Thoracic aorta (tissue), 2 donors: ENCODE measurements at places on chromosomes 4 and X.

GRCh38 chr4:138919094-138919936, 96.3 kb upstream of the NOCT start:
- no peak for DNase-seq
- no peaks in the 10 kb centered on the region for H3K36me3 ChIP-seq
- peaks cover 6% of the 10 kb centered on the region for H3K4me1 ChIP-seq
- no peaks in the 10 kb centered on the region for H3K27me3 ChIP-seq

- no peak for DNase-seq
- H3K4me3 ChIP-seq: no peak overlapping the region
- no peaks in the 10 kb centered on the region for H3K36me3 ChIP-seq
- H3K4me1 ChIP-seq: no peaks in the 10 kb centered on the region
- H3K27me3 ChIP-seq: no peaks in the 10 kb centered on the region
Measured at GRCh38 chrX:71214604-71215337, 8.3 kb upstream of the GJB1 start.

DNA sequence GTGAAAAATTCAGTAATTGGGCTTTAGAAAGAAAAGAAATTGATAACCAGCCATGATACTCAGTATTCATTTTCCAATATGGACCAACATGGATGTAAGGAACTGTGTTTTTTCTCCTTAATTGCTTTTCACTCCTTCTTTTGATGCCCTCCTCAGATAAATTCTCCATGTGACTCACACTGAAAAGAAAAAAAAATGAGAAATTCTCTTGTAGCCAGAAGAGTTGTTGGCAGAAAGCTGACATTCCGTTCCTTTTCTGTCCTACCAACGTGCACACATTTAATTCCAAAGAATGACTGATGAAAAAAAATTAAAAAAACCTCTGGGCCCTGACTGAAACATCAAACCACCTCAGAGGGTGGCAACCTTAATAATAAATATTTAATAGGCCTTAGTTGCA, 153.1 kb downstream of the AMELX start:
- no peak for DNase-seq
- H3K27me3 ChIP-seq: no peaks in the 10 kb centered on the region
- peak overlapping the region; percentile 61 for H3K27ac ChIP-seq
- H3K36me3 ChIP-seq: no peaks in the 10 kb centered on the region

DNA sequence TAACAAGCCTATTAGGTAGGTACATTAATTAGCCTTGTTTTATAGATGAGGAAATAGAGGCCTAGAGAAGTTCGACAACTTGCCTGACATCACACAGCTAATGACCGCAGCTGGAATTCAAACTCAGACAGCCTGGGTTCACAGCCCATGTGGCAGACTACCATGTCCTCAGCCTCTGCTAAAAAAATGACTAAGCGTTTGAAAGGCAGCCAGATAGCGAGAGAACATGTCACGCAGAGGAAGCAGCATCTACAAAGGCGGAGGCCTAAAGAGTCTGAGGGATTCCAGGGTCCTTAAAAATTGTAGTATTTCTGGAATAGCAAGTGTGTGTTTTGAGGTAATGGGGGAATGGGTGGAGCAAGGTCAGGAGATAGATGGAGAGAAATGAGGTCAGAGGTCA, 33.2 kb upstream of the BMP15 start:
- no peak overlapping the region for H3K4me3 ChIP-seq
- no peaks in the 10 kb centered on the region for H3K36me3 ChIP-seq
- no peak overlapping the region for H3K27ac ChIP-seq
- no peaks in the 10 kb centered on the region for H3K4me1 ChIP-seq
- H3K27me3 ChIP-seq: no peaks in the 10 kb centered on the region

GRCh38 chrX:11579636-11580600, 85.8 kb downstream of the ARHGAP6 start:
- no peaks in the 10 kb centered on the region for H3K27me3 ChIP-seq
- peak overlapping the region; percentile 41 for H3K4me3 ChIP-seq
- no peaks in the 10 kb centered on the region for H3K4me1 ChIP-seq
- no peak overlapping the region for H3K27ac ChIP-seq
- no peak for DNase-seq

GRCh38 chr4:150943818-150944217, 71.3 kb downstream of the LRBA start:
- DNase-seq: no peak
- no peak overlapping the region for H3K27ac ChIP-seq
- no peaks in the 10 kb centered on the region for H3K27me3 ChIP-seq
- H3K4me3 ChIP-seq: no peak overlapping the region
- H3K36me3 ChIP-seq: no peaks in the 10 kb centered on the region
- no peaks in the 10 kb centered on the region for H3K4me1 ChIP-seq

DNA sequence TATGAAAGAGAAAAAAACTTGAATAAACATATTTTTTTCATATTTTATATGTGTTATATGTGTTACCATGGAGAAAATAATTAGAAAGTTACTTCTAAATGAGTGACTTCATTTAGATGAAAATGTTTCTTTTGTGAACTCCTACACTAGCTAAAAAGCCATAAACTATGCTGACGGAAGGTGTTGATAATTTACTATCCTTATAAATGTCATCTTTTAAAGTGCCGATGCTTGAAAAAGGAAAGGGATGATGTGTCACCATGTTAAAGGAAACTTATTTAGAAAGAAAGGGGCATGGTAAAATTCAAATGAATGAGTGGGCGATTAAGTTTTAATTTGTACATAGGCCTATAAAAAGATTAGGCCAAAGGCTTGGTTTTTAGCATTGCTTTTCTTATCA, 133.8 kb downstream of the SPRY1 start:
- H3K4me3 ChIP-seq: no peak overlapping the region
- H3K27ac ChIP-seq: no peak overlapping the region
- no peaks in the 10 kb centered on the region for H3K4me1 ChIP-seq
- no peak for DNase-seq
- no peaks in the 10 kb centered on the region for H3K36me3 ChIP-seq

- no peaks in the 10 kb centered on the region for H3K36me3 ChIP-seq
- H3K4me1 ChIP-seq: no peaks in the 10 kb centered on the region
- no peak for DNase-seq
- no peaks in the 10 kb centered on the region for H3K27me3 ChIP-seq
- H3K4me3 ChIP-seq: no peak overlapping the region
- no peak overlapping the region for H3K27ac ChIP-seq
Measured at GRCh38 chrX:123830309-123830708, 29.5 kb upstream of the XIAP start.

- H3K4me1 ChIP-seq: no peaks in the 10 kb centered on the region
- no peaks in the 10 kb centered on the region for H3K27me3 ChIP-seq
- no peak for DNase-seq
Measured at GRCh38 chrX:134004084-134004483, 18.7 kb upstream of the GPC3 start.

GRCh38 chr4:5783486-5783885, 72.5 kb downstream of the EVC start:
- no peaks in the 10 kb centered on the region for H3K27me3 ChIP-seq
- H3K4me3 ChIP-seq: no peak overlapping the region
- H3K27ac ChIP-seq: no peak overlapping the region
- DNase-seq: no peak
- peaks cover 19% of the 10 kb centered on the region for H3K36me3 ChIP-seq

DNA sequence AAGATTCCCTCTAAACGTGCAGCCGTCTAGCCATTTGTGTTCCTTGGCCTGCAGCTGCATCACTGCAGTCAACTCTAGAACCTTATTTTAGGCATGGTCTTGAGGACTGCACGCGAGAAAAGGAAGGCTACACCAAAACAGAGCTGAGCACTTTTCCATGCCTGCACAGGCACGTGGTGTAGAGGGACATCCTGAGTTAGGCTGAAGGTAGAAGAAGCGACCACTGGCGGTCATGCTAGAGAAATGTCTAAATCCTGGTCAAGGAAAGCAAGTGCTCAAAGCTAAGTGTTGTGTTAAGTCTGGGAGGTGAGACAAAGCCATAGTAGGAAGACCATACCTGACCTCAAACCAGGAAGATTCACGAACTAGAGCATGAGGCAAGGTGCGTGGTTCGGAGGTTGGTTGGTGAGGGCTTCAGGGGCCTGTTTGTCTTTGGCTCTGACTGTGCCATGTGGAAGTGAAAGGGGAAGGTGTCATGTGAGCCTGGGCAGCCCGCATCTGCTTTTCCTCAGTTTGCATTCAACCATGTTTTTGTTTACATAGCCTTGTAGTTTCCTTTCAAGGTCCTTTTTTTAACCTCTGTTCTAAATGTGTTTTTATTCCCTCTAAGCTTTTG, 203.8 kb downstream of the AASDH start:
- H3K36me3 ChIP-seq: no peaks in the 10 kb centered on the region
- no peaks in the 10 kb centered on the region for H3K4me1 ChIP-seq
- no peaks in the 10 kb centered on the region for H3K27me3 ChIP-seq
- H3K4me3 ChIP-seq: no peak overlapping the region
- DNase-seq: no peak
